Bone marrow (tissue), 2 donors: ENCODE measurements at places on chromosomes 11 and 22.
A peak's percentile ranks its signal among the peaks of the same experiment; 100 is the strongest.

DNA sequence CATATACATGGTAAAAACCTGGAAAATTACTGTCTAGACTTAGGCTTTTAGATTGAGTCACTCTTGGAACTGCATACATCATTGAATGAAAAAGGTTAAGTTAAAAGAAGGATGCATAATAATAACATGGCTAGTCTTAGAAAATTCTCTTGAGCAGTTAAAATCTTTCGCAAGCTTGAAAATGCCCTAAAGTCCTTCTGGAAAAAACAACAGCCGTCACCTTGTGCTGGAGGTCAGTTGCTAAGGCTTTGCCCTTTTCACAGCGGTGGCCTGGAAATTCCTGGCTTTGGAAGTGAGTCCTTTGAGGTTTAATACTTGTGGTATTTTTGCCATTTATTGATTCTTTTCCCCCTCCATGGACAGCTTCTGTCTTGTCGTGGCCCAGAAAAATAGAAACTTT lies 17.4 kb upstream of the FBLN1 start:
- DNase-seq = no peak

GRCh38 chr11:65427691-65428577 lies 5.3 kb downstream of the NEAT1 start:
- no peak for DNase-seq

DNA sequence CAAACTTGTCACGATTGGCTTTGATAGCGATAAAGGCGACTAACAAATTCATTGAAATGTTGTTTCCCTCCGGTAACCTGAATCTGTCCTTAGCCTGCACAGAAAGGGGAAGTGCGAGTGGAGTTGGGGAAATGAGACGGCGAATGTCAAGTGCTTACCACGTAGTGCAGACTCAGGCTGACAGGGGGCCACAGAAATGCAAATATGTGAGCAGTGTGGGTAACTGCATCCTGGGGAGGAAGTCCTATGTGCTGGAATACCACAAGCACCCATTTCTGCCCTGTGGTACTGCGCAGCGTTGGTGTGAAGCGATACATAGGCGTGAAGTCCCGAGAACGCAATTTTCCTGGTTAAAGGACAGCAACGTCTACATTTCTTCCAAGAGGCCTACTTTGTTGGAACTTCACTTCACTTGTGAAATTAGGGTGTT lies 869 bp upstream of the EIF4ENIF1 start:
- DNase-seq = peak; percentile 47

DNA sequence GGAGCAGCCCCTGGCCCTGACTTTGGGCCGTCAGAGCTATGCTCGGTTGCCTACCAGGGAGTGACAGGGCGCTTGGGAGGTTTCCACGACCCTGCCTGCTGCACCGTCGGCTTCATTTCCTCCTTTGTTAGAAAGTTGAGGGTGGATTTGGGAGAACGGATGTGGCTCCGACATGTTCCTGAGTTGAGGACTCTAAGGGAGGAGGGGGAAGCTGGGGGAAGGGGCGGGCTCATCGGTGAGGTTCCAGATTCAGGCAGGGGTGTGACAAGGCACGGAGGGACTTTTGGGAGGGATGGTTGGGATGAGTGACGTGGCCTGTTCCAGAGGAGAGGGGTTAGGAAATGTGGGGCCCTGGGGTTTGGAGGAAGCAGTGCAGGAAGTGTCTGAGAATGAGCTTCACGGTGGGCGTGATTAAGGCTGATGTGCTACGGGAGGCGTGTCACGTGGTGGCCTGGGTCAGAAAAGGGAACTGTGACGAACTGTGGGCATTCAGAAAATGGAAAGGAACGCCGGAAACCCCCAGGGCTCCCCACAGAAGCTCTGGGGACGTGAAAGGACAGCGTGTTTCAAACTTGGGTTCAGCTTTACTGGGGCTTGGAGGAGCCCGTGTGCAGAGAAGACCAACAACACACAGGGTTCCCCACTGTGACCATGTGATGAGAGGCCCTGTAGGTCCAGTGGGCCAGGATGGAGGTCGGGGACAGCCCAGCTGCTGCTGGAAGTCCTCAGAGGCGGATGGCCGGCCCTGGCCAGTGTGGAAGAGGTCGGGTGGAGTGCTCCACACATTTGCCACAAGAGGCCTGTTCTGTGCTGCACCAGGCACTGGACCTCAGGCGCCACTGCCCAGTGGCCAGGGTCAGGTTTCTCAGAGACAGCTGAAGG lies 2.8 kb downstream of the PARVB start:
- peak; percentile 69 for DNase-seq

DNA sequence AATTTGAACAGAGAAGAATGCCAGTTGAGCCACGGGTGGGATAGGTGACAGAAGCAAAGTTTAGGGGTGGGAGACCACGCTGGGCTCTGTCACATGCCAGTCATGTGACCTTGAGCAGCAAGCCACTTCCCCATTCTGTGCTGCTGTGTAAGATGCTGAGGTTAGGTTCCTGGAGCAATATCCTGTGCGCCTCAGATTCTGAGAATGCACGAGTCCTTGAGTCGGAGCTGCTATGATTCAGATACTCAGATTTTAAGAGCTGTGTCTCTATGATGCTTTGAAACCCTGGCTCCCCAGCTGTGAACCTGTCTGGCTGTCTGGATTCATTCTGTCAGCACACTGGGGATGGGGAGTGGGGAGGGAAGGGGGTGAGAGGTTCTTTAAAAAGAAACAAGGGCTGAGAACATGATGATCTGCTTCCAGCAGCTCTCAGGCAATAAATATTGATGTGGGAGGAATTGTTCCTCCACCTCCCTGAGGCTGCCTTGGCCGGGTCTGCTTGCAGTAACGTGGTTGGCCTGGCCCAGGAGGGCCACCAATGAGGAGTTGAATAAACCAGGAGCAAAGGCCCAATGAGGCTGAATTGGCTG lies 24.0 kb downstream of the SLCO2B1 start:
- DNase-seq = no peak

DNA sequence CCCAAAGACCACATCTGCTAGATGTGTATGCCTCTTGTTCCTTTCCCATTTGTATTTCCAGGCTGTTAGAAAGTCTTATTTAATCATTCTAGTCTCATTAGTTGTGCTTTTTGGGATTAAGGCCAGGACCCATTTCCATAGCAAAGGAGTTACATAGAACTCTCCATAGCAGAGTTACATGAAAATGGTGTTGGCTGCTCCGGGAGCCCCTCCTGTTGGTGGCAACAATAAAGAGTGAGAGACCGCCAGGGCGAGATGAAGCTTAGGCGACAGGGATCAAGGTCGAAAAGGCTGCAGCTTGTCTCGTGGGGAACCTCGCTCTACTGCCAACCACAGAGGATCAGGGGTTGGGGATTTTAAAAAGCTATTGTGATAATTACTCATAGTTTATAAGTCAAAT lies 58.3 kb downstream of the GRIK4 start:
- no peak for DNase-seq

- no peak for DNase-seq
These were observed 16.2 kb upstream of the ST3GAL4 start for GRCh38 chr11:126339073-126339862.
